ENCODE measurements at places on chromosomes 3 and 15. TPM values are rescaled to one million over a fixed set of nuclear protein-coding genes. Genes with fewer than 3 reads are reported as not detected.
A peak's percentile ranks its signal among the peaks of the same experiment; 100 is the strongest.

GRCh38 chr3:141212101-141212500 is 19.5 kb upstream of the PXYLP1 start:
- no peak for DNase-seq

- DNase-seq = peak; percentile 78
Observed at GRCh38 chr3:149512073-149512782, 37.7 kb downstream of the TM4SF4 start.

Gene SH3GL3
- polyA plus RNA-seq = 52.4 TPM

Gene LIPC
- not detected for polyA plus RNA-seq

Data from cardiac muscle cell (in vitro differentiated cells and primary cell).